H1 (cell line): ENCODE measurements at places on chromosomes 16 and 17. TPM values are rescaled to one million over a fixed set of nuclear protein-coding genes. Genes with fewer than 3 reads are reported as not detected.

The TCAP gene
- 1.4 TPM in 2 replicates for total RNA-seq

The DCTN5 gene
- total RNA-seq, result 74.0 and 75.6 TPM in 2 replicates

The PKMYT1 gene
- total RNA-seq, result 74.7 and 83.6 TPM in 2 replicates

The RAI1 gene
- total RNA-seq, result 0.80 and 1.2 TPM in 2 replicates

The MT1G gene
- 17.7 and 19.7 TPM in 2 replicates for total RNA-seq

The KIFC3 gene
- 5.3 and 7.1 TPM in 2 replicates for total RNA-seq

The TSNAXIP1 gene
- total RNA-seq, result 0.37 and 1.3 TPM in 2 replicates

The SLFN13 gene
- 27.5 and 28.1 TPM in 2 replicates for total RNA-seq

The SRP68 gene
- 83.5 and 84.6 TPM in 2 replicates for total RNA-seq

The KRTAP4-2 gene
- not detected in 2 replicates for total RNA-seq

The C16orf89 gene
- total RNA-seq, result 6.7 and 10.6 TPM in 2 replicates

The KRTAP4-4 gene
- not detected in 2 replicates for total RNA-seq

The CCL8 gene
- total RNA-seq, result not detected in 2 replicates

The CLDN9 gene
- total RNA-seq, result 0.60 and 0.77 TPM in 2 replicates

The SLFN12L gene
- total RNA-seq, result not detected in 2 replicates

The CRYBA1 gene
- total RNA-seq, result not detected in 2 replicates

The WDR59 gene
- 107 and 124 TPM in 2 replicates for total RNA-seq

The KRTAP9-2 gene
- not detected in 2 replicates for total RNA-seq

The ALOX12 gene
- 1.4 and 2.0 TPM in 2 replicates for total RNA-seq

The PIK3R5 gene
- 4.3 and 4.5 TPM in 2 replicates for total RNA-seq

The RAB11FIP4 gene
- total RNA-seq, result 53.2 and 60.5 TPM in 2 replicates

The ADPRM gene
- 6.0 and 6.7 TPM in 2 replicates for total RNA-seq

The APOBR gene
- not detected in 2 replicates for total RNA-seq

The TBC1D3K gene
- not detected in 2 replicates for total RNA-seq

The STAT5A gene
- 5.4 and 6.0 TPM in 2 replicates for total RNA-seq

The MBTPS1 gene
- 52.0 and 53.3 TPM in 2 replicates for total RNA-seq

The KRT36 gene
- total RNA-seq, result not detected in 2 replicates

The COG8 gene
- total RNA-seq, result 55.4 and 55.6 TPM in 2 replicates

The DUSP3 gene
- 21.2 and 21.4 TPM in 2 replicates for total RNA-seq

The C16orf46 gene
- 0.60 and 1.1 TPM in 2 replicates for total RNA-seq

The GCGR gene
- total RNA-seq, result 0.56 and 0.61 TPM in 2 replicates

The NAE1 gene
- total RNA-seq, result 145 and 155 TPM in 2 replicates

The PIRT gene
- total RNA-seq, result not detected in 2 replicates

The CSH2 gene
- total RNA-seq, result 0.43 and 0.52 TPM in 2 replicates

The SOX15 gene
- total RNA-seq, result 14.3 and 15.2 TPM in 2 replicates

The KRT33B gene
- not detected in 2 replicates for total RNA-seq

The HOXB2 gene
- not detected in 2 replicates for total RNA-seq

The C1QTNF8 gene
- total RNA-seq, result not detected in 2 replicates
